ENCODE measurements at places on chromosomes 6 and 20.

DNA sequence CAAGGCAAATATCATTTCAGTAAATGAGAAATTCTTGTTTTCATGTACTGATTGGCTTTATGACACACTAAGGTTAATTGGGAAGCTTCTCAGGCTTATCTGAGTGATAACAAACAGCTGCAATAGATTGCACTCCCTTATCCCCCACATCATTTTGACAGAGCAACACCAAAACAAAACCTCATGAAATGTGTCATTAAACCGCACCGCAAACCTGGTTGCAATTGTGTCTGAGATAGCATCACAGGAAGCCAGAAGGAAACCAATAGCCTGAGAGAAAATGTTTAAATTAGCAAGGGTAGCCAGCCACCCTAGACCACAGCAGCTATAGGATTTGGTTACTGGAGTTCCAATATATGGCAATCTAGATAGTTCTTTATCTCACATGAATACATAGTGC is 31.6 kb upstream of the LAMA4 start:
- peak; percentile 23 for DNase-seq

DNA sequence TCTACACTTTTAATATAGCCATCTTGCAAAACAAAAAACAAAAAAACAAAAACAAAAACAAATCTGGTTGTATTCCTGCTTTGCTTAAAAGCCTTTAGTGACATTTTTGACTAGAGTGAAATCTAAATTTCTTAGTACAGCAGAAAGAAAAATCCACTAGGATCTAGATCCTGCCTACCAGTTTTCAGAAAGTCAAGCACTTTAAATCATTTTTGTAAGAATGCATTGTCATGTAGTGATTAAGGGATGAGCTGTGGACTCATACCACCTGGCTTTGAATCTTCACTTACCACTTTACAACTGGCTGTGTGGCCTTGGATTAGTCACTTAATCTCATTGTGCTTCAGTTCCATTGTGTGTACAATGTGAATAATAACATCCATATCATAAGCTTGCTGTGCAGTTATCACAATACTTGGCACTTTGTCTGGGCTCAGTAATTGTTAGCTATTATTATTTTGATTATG is 4.0 kb downstream of the MKKS start:
- peak; percentile 15 for DNase-seq

DNA sequence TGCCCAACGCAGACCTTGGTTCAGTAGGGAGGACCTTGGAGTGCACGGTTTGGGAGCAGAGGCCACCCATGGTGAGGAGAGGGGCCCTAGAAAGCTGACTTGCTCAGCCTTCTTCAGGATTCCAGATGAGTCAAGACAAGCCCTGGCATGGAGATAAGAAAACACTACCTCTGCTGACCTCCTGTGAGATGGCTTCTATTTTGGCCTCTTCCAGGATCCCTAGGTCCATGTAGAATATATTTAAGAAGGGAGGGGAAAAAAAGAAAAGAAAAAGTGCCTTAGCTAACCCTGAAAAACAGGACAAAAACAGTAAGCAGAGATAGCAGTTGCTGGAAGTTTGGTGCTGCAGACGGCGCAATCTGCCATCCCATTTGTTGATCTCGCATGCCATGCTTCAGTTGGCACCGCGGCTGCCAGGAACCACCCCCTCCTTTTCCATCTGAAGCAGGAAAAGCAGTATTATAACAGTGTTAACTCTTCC is 100.0 kb downstream of the ARMC2 start:
- no peak for DNase-seq

GRCh38 chr20:61570646-61571195 is 318.7 kb downstream of the CDH4 start:
- no peak for DNase-seq
